ENCODE measurements at places on chromosomes 12 and 14.
A peak's percentile ranks its signal among the peaks of the same experiment; 100 is the strongest.

DNA sequence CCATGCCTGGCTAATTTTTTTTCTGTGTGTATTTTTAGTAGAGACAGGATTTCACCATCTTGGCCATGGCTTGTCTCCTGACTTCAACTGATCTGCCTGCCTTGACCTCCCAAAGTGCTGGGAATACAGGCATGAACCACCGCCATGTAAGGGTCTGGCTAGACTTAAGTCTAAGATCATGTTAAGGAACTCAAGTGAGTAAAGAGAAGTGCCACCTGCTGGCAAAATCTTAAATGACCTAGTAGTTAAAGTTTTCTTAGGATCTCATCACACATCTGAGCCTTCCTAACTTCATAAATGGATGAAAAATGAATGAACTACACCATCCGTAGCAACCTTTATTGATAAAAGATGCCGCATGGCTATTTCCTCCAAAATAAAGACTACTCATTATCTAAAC is 1.7 kb upstream of the C12orf56 start:
- DNase-seq, result no peak

DNA sequence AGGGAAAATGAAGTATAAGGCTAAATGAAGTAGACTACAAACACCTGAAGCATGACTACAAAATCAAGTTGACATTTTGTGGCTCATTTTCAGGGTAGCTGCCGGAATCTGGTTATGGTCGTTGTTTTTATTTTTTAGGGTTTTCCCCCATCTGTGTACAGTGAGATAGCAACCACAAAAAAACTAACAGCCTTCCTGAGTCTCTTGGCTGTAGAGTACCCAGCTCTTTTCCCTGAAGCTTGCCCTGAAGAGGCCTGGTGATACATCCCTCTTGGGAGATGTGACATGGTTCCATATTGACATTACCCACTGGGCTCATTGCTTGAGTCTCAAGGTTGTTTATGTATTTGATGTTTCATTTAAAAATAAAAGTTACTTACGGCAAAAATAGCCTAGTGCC is 424.0 kb downstream of the ZFP36L1 start:
- DNase-seq, result no peak

DNA sequence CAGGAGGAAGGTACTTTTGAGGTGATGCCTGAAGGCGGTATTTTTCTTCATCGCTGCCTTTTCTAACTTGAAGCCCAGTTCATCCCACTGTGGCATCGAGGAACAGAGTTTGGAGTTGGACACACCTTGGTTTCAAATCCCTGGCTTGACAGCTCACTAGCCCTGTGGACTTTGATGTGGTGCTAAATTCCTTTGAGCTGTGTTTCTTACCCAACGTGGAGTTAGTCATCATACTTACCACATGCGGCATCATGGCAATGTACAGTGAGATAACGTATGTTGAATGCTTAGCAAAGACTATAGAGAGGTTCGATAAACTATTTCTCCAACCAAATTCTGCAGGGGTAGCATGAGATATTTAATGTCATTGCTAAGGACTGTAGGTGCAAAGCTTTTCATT is 3.4 kb downstream of the PLEKHG3 start:
- no peak for DNase-seq

DNA sequence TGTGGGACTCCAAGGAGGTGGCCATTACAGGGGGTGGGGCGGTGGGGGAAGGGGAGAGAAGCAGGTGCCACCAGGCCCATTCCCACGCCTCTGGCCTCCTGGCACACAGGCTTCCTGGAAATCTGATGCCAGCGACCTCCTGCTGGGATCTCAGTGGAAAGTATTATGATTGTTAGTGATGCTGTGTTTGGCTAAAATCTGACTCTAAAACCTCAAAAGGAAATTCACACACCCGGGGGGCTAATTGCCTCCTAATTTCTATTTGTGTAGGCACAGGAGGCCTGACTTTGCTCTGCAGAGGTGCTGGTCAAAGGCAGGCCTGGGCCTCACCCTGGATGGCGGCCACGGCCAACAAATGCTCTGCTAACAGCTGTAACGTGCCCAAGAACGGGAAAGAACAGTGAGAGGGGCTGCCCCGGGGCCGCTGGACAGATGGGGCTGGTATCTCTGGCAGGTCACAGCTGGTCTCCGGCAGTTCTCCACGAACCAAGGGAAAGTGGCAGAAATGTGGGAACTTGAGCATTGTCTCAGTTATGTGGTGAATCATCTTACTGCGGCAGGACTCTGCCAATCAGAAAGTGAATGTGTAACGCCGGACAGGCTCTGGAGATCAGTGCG is 14.3 kb downstream of the FAM181A start:
- DNase-seq, result no peak

- DNase-seq, result no peak
Measured at GRCh38 chr12:6699989-6700645, 498 bp downstream of the PIANP start.

DNA sequence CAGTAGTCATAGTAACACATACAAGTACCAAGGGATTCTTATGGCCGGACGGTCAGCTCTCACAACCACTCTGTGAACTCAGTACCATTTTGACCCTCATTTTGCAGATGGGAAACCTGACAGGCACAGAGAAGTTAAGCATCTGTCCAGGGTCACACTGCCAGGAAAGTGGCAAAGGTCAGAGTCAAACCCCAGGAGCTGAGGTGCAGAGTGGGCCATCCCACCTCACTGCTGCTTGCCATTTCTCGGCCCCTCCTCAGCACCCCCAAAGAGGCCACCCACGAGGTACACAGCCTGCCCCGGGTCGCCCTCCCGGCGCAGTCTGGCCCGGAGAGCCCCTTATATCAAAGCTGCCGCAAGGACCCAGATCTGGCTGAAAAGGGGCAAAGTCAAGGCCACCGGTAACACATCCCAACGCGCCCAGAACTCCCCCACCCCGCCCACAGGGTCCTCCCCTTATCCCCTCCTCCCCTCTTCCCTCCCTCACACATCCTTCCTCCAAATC is 1.7 kb downstream of the NCOR2 start:
- DNase-seq, result no peak

DNA sequence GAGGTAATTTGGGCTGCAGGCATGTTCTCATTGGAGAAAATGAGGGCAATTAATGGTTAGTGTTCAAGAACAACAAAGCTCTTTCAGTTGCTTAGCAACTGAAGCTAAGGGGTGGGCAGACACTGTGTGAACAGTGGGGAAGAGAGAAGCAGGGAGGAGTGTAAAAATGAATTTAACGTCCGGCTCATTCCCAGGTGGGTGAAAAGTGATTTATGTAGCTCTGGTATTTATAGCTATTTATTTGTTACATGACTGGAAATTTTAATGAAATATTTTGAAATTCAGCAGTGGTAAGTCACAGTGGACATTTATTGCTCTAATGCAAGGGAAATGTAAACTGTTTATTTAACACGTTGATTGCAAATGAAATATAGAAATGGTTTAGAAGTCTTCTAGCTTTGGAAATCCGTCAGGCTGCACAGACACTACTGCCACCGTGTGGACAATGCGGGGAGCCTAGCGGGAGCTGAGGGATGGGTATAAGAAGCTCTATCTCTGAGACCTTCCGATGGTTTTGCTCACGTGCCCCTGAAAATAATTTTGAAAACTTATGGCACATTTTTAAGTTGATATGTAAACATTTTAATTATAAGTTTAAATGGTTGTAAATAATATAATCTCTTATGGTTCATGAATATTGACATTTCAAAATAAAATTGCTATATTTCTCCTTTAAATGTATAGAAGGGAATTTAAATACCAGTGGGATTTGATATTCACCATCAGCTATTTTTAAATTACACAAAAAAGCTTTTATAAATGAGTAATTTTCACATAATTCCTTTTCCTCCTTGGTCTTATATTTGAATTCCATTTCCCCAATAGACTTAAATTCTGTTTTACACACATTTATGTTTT is 54.4 kb downstream of the E2F7 start:
- DNase-seq, result peak; percentile 43

DNA sequence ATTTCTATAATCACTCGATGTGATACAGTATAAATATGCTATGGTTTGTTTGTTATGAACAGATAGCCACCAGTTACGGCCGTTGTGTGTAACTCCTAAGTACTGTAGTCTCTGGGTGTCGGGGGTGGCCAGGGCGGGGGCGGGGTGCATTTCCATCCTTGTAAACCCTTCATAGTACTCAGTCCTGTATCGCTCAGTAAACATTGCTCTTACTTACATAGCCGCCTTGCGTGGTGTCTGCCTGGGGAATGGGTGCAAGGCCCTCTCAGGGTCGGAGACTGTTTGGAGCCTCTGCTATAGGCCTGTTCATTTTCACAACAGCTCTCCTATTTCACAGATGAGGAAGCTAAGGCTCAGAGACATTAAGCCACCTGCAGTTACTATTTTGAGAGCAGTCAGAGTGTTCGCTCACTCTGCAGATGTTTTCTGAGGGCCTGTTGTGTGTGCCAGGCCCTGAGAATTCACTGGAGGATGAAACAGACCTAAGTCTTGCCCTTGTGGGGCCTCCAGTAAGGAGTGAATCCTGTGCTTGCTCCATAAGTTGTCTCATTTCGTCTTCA is 42.5 kb downstream of the JDP2 start:
- DNase-seq, result no peak

GRCh38 chr12:54603173-54603814 is 14.8 kb upstream of the PPP1R1A start:
- peak; percentile 23 for DNase-seq

- DNase-seq, result no peak
Measured at GRCh38 chr12:119932921-119933320, 55.8 kb upstream of the CIT start.

GRCh38 chr12:111121840-111122239 is 201.5 kb upstream of the MYL2 start:
- no peak for DNase-seq

- no peak for DNase-seq
Measured at GRCh38 chr12:16602412-16602811, 3.5 kb downstream of the LMO3 start.

DNA sequence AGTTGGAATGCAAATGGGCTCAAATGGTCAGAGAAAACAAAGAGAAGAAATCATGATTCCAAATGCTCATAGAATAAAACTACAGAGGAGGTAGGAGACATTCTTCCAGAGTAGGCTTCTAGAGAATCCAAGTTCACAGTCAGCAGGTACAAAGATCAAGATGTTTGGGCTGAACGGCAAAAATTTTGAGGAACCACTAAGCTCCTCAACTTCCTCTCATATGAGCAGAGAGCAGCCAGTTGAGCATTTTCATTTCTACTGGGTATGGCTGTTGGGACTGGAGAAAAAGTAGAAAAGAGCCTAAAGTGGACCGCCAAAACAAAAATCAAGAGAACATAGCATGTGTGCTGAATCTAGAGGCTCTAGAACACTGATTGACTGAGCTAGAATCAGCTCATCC is 73.8 kb upstream of the ARID2 start:
- DNase-seq, result no peak

DNA sequence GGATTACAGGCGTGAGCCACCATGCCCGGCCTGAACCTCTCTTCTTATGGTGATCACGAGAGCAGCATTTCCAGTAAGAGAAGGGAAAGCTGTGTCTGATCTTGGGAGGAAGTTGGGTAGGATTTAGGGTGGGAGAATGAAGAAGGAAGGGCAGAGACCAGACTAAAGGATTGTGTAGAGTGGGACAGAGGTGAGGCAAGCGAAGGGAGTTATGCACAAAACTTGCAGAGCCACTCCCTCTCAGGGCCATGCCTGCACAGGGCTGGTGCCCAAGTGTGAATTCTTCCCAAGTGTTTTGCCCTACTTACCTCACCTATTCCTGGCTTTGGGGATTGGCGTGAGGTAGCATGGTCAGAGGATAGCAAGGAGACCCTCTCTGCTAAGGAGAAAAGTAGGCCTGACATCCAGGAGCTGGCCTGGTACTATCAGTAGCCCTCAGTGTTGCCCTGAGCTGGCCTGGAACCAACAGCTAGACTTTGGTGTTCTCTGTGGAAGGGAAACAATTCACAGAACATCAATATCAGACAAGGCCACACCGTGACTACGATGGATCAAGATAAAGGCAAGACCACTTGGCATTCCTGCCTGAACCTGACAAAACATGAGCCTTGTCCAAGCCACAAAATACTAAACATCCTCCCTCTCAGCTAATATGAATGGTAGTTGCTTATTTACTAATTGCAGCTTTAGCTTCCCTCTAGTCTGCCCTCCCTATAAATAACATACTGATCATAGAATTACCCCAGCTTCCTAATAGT is 201.0 kb upstream of the AMIGO2 start:
- no peak for DNase-seq

DNA sequence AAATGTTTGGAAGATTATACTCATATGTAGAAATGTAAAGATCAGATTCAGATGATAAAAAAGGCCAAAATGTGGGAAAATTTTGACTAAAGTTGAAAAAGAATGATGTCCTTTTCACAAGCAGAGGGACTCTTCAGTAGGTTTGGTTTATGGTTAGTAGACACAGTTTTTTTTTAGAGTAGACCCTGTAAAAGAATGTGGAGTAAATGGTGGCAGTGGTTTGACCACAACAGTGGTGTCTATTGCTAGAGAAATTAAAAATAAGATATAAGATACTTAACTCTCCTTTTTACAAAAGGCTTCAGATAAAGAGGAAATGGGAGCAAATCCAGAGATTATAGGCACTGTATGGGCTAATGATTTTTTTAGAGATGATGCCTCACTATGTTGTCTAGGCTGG is 21.8 kb downstream of the RAP1B start:
- no peak for DNase-seq

GRCh38 chr14:21106498-21107282 is 5.8 kb downstream of the TMEM253 start:
- DNase-seq, result peak; percentile 58

Measured in HS-27A (cell line).